Activated CD8-positive, alpha-beta memory T cell treated with anti-CD3 and anti-CD28 coated beads, Interleukin-2, amount 50 U/mL, for 48 hours (primary cell): ENCODE measurements at places on chromosomes 7 and 10.

DNA sequence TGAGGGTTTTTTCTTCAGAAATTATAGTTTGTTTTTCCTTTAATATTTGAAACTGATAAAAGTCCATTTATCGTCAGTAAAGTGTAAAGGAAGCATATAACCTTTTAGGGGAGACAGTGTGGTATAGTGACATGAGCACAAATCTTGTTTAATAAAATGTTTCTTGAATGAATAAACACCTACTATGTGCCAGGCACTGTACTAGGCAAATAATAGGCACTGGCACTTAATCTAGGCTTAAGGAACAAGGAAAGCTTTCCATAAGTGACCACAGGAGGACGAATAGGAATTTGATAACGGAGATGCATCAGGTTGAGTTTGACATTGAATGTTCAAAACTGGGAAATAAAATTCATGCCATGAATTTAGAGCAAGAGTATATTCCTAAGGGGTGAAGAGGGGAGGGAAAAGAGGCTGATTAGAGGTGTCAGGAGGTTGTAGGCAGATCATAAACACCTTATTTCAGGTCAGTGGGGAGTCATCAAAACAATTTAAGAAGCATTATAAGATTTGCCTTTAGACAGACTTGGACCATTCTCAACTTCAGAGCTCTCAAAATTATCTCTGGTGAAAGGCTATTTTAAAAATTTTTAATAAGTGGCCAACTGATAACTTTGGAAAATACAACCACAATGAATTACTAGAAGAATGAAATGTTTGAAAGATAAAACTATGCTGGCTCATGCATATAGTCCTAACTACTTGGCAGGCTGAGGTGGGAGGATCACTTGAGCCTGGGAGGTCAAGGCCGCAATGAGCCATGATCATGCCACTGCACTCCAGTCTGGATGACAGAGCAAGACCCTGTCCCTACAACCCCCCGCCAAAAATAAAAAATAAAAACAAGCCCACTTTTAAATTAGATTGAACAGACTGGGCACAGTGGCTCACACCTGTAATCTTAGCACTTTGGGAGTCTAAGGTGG lies 22.4 kb downstream of the RALA start:
- no peak for DNase-seq

DNA sequence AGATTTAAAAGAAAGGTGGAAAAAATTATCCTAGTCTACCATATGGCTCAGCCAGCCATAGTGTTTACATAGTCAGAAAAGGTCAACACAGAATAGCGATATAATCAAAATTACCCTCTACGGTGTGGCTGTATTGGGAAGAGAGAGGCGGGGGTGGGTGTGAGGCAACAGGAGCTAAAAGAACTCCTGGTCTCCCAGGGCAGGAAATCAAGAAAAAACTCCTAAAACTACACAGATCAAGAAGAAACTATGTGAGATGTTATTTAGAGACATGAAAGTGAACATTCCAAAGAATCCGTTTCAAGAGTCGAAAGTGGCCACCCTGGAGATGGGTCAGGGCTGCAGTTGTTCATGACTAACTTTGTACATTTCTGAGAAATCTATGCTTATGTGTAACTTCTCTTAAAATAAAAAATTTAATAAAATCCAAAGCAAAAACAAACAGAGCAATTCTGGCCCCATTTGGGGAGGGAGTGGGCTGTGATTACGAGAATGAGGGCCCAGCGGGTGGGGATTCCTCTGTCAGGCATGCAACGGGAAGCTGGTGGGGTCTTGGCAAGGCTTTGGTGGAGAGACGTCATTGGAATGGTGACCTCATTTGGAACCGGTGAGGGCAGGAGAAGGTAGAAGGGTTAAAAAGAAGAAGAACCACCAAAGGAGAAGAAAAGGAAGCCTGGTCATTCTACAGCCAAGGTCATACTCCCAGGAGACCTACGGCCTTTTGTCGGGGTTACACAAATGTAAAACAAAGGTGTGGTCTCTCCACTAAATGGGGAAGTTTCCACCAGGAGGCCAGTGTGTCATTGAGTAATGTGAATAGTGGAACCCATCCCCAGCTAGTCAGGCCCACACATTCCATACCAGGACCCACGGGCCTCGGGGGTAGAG lies 71.2 kb upstream of the DUSP5 start:
- no peak for DNase-seq

DNA sequence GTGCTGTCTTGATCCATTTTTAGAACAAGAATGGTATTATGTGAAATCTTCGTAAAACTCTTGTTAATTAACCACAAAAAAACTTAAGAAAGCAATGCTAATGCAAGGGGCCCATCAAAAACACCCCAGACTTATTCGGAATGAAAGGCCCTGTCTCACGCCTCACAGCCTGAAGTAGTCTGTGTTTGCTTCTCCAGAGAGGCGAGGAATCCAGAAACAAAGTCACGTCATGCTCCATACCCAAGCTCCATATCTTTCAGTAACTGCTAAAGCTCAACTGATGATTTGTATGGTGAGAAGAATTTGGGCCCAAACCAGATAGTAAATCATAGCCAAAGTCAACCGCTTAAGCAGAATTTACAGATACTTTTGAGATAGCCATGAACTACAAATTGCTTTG lies 155.4 kb downstream of the ATE1 start:
- DNase-seq: no peak

GRCh38 chr10:127720903-127721302 lies 16.1 kb upstream of the FOXI2 start:
- no peak for DNase-seq

DNA sequence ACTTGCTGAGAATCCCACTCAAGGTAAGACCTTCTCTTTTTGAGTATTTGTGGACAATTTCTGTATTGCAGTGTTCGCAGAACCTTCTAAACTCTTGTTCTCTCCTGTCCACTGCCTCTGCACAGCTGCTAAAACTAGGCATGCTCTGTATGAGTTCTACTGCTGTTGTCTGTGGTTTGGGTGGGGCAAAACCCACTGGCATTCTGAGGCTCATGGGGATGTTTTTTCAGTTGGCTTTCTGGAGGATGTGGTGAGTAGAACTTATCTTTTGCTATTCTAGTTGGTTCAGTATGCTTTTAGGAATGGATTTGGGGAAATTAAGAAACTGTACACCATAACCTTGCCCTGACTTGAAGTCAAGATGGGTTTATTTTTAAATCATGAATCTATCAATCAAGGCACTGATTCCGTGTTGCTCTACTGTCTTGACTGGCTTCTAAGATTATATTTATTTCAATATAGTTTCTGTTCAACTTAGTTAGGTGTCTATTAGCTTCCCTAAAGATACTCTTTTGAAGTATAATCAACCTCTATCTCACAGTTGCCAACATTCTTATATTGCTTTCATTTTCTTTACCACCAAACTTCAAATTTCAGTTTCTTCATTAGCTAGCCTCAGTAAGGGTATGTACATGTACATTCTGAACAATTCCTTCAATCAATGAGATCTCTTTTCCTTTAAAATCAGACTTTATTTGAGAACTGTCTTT lies 25.0 kb upstream of the C1GALT1 start:
- peak; percentile 59 for DNase-seq

DNA sequence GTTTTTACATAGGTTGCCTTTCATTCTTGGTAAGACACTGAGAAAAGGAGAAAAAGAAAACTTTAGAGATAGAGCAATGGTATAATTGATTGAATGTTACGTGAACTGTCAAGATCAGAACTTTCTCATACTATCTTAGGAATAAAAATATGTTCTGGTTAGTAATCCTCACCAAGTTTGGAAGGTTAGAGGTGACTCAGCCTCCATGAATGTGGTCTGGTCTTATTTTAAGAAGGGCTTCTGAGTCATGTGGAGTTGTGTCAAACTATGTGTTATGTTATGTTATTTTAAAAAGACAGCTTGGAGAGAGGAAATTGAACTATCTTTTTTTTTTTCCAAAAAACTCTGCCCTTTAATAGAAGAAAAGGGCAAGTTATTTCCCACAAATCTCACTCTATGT lies 458.6 kb upstream of the KLF6 start:
- no peak for DNase-seq

- no peak for DNase-seq
Observed at GRCh38 chr10:13302821-13303555, 3.1 kb upstream of the PHYH start.

DNA sequence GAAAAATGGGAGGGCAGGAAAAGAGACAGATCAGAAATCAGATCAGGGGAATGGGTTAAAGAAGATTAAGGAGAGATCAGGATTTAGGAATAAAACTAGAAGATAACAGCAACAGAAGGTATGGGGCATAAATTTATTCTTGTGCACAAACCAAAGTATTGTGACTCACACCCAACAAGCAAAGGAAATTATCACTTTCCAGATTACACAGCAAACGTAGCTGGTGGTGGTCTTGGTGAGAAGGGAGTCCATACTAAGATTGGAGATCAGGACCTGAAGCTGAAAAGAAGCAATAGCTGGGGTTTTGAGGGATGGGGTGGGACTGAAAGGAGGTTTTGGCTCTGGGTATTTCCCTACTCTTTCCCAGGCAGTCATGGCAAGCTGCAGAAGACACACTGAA lies 3.5 kb upstream of the MYOZ1 start:
- no peak for DNase-seq
